ENCODE measurements at places on chromosomes 4 and X. TPM values are rescaled to one million over a fixed set of nuclear protein-coding genes. Genes with fewer than 3 reads are reported as not detected.

PHKA1 gene
- 55.8 TPM for total RNA-seq

GRCh38 chr4:52250154-52250553 is 199.1 kb downstream of the SPATA18 start:
- peak; percentile 51 for DNase-seq
- H3K4me3 ChIP-seq: no peak overlapping the region
- H3K27ac ChIP-seq: no peak overlapping the region
- no peaks in the 10 kb centered on the region for H3K27me3 ChIP-seq
- H3K4me1 ChIP-seq: peaks cover 8% of the 10 kb centered on the region
- no peaks in the 10 kb centered on the region for H3K36me3 ChIP-seq

- DNase-seq: no peak
- no peaks in the 10 kb centered on the region for H3K36me3 ChIP-seq
- no peaks in the 10 kb centered on the region for H3K27me3 ChIP-seq
- no peak overlapping the region for H3K27ac ChIP-seq
- no peak overlapping the region for H3K4me3 ChIP-seq
Observed at GRCh38 chr4:28462766-28463700, 1602.4 kb downstream of the STIM2 start.

GRCh38 chr4:153564630-153565525 is 98.7 kb downstream of the TMEM131L start:
- H3K4me3 ChIP-seq: no peak overlapping the region
- peak overlapping the region; percentile 92 for H3K27ac ChIP-seq
- H3K36me3 ChIP-seq: peaks cover 3% of the 10 kb centered on the region
- no peaks in the 10 kb centered on the region for H3K27me3 ChIP-seq
- peak; percentile 52 for DNase-seq
- H3K4me1 ChIP-seq: peaks cover 50% of the 10 kb centered on the region
